ENCODE measurements at places on chromosomes 1 and 21.

DNA sequence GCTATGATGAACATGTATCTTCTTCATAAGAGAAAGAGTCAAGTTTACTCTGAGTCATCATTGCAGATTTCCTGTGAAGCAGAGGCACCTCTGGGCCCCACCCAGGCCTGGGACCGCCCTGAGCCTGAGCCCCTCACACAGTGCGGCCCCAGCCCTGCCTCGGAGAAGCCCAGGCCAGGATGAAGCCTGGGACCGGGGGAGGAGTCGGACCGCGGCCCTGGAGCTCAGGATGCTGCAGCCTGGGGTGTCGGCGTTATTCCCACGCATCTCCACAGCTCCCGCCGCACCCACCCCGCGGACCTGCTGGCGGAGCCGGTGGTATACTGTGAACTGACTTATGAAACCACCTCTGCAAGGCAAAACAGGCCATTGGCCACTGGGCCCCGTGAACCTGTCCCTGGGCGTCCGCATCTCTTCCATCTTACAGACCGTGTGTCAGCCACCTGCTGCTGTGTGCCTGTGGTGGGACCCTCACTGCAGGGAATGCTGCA lies 2.4 kb upstream of the COL6A1 start:
- no peak for DNase-seq

DNA sequence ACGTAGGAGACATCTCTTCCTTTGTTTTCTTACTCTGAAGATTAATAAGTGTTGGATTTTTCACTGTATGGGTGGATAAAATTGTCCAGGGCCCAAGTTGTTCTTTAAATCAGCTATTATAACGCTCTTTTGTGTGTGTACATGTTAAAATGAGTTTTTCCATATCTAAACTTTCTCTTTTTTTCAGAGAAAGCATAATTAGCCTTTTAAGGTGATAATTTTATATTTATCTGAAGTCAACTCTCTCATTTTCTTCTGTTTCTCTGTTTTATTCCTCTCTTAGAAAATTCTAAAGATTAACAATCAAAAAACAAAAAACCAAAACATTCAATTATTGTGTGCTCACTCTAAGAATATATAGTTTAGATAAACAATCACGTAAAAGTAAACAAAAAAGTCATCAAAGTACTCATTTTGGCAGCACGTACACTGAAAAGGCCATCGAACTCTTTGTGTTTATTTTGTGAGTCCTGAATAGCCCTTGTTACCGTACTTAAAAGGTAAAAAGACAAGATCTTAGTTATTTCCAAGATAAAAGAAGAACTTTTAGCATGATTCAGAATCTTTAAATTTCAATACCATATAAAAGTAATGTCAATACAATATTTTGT lies 7.2 kb upstream of the CDC73 start:
- DNase-seq = no peak

DNA sequence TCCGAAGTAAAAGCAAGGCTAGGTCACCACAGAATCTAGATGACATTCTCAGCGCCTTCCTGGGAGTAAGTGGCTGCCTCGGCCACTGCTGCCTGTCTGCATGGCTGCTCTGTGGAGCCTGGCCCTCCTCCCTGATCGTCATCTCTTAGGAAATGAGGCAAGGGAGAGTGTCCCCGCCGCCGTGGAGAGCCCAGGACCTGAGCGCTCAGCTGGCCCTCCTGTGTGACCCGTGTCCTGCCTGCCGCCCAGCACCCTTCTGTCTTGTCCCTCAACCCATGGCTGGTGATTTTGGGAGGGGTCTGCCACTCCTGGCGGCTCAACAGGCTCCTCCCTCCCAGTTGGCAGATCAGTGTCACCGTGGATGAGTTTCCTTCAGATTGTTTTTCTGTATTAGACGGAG lies 156.4 kb upstream of the COL6A1 start:
- DNase-seq = no peak

DNA sequence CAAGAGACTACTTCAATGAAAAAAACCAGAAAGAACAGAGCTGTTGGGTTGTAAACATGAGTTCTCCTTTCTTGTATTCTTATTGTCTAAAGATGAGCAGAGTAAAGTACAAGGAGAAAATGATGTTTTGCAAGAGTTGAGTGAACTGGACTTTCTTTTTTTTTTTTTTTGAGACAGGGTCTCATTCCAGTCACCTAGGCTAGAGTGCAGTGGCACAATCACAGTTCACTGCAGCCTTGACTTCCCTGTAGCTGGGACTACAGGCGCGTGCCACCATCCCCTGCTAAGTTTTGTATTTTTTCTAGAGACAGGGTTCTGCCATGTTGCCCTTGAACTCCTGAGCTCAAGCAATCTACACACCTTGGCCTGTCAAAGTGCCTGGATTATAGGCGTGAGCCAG lies 7.1 kb upstream of the IVNS1ABP start:
- DNase-seq = no peak

GRCh38 chr21:14585122-14585521 lies 39.0 kb upstream of the SAMSN1 start:
- no peak for DNase-seq

DNA sequence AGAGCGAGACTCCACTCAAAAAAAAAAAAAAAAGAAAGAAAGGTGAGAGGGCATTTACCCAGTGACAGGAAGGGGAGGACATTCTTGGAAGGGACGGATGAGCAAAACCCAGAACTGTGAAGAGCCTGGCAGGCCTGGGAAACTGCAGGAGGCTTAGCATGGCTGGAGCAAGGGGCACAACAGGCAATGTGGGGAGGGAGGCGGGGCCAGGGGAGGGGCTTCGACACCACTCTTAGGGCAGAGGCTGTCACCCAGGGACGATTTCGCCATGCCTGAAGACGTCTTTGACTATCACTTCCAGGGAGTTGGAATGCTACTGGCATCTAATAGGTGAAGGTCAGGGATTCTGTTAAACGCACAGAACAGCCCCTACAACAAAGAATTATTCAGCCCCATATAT lies 184.0 kb downstream of the HUNK start:
- no peak for DNase-seq

DNA sequence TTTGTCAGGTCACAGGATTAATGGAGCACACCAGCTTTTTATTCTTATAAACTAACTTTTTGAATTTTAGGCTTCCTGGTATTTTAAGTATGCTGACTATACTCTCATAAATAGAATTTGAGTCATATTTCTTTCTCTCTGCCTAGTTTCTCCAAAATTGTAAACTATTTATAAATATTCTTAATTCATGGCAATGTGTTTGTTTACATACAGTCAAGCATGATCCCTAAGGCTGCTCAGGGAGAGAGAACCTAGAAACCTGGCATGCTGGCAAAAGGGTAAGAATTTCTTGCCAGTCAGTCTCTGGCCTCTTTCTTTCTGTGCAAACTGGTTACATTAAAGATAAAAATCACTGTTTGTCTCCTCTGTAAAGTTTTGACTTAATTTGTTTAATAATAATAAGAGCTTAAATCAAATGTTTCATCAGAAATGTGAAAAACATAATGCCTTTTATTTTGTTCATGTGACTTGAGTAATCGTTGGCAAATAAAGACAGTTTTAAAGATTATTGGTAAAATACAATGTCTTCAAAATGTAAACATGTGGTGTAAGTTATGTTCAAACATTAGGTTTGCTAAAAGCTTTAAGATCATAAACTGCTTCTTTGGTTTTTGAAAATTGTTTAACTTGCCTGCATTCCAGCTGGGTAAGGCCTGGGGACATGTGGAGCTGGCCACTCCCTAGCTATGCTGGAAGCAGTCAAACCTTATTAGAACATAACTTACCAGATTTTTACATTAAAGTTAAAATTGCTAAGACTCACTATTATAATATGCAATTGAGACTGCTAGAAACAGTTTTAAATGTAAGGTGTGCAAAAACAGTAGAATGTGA lies 1401.7 kb downstream of the NCAM2 start:
- DNase-seq = no peak

- no peak for DNase-seq
Observed at GRCh38 chr1:113439277-113439670, 49.0 kb downstream of the MAGI3 start.

- DNase-seq = no peak
Observed at GRCh38 chr1:81551946-81552345, 248.8 kb upstream of the ADGRL2 start.

DNA sequence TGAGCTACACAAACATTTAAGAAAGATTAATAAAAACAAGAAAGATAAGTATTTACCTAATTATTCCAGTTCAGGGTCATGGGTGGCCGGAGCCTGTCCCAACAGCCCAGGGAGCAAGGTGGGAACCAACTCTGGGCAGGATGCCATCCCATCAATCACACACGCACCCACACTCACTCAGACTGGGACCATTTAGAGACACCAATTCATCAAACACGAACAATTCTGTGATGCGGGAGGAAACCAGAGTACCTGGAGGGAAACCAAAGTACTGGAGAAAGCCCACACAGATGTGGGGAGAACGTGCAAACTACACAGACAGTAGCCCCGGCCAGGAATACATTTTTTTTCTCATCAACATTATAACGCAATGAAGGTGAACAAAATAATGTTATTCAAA lies 16.2 kb downstream of the WASF2 start:
- no peak for DNase-seq

DNA sequence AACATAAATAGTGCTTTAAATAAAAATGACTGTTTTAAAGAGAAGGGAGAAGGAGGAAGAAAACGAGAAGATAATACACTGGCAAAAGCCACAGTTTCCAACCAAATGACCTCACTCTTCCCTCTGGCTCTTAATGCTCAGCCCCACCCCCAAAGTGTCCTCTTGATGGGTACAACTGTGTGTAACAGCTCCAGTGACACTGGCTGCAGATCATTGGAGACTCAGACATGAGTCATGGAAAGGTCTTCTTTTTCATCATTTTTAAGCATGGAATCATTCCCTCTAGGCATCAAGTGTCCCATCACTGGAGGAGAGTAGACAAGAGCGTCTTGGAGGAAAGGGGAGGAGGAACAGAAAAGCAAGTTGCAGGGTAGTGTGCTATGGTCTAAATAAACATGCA lies 333.0 kb downstream of the PAPPA2 start:
- DNase-seq = no peak

DNA sequence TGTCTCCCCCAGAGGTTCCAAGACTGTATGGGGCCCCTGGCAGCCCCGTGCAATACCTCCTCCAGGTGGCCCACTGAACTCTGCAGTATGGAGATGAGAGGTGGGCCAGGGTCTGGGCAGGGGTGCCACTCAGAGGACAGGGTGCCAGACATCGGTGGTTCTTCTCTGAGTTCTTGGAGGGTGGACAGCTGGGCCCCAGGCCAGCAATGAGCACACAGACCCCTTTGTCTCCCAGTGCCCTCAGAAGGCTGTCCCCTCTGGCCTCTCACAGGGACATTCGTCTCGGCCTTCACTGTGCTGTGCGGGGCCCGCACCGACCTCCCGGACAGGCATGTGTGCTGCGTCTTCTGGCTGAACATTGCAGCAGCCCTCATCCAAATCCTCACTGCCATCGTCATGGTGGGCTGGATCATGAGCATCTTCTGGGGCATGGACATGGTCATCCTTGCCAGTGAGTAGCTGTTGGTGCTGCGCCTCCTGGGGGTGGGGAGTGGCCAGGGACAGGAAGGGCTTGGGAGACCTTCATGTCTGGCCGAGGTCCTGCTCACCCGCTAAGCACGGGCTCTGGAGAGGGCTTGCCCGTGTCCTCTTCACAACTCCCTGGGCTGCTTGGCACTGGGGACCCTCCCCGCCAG lies 48.1 kb downstream of the STUM start:
- DNase-seq = no peak

DNA sequence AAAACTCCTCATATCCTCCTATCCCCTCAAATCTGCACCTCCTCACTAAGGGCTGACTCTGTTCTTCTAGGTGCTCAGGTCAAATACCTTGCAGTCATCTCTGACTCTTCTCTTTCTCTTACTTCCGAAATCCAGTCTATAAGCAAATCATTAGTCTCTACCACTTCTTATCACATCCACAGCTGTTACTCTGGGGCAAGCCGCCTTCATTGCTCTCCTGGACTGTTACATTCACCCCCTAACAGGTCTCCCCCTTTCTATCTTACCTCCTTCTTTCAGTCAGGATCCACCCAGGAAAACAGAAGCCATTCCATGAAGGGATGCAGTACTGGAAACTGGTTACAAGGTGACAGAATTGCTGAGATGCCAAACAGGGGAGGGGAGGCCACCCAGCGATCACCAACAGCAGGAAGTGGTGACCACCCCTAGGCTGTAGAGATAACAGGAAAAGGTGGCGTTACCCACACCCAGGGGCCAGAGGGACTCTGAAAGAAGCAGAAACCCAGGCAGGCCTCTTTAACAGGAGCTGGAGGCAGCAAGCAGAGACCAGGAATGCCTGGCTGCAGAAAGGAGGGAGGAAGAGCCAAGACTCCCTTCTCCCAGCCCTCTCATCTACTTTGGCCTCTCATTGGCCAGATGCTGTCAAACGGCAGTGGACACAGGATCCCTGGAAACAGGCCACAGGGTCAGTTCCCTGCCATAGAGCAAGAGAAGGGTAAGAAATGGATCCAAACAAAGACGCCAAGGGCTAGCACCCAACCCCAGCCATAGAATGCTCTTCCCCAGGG lies 55.5 kb upstream of the FOXO6 start:
- no peak for DNase-seq

- DNase-seq = no peak
Observed at GRCh38 chr1:239382666-239383065, 3.7 kb upstream of the CHRM3 start.

- DNase-seq = no peak
Observed at GRCh38 chr1:2347409-2347785, 44.0 kb downstream of the MORN1 start.

DNA sequence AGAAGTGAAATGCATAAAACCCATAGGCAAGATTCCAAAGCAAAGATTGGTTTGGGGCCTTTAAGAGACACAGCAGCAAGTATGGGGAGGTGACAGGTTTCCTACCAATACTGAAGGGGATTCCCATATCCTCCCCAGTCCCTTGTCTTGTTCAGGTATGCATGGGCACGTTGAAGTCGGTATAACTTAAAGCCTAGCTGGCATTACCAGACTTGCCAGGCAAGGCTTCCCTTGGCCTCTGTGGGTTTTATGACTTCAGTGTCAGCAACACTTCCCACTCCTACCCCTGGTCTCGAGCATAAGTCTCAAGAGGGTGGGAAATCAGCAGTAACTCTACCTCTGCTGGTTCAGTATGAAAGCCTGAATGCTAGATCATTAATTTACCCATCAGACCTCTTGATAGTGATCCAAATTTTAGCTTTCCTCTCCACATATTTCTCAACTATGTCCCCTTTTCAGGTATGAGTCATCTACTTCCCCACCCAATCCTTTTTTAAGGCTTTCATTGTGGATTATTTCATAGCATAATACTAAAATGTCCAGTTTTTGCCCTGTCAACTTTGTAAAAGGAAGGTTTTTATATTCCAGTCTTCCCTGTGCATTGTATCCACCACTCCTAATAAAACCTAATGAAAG lies 6.8 kb downstream of the CYP4X1 start:
- DNase-seq = no peak

GRCh38 chr1:109314795-109315194 lies 8.0 kb upstream of the MYBPHL start:
- no peak for DNase-seq

Data from stimulated activated CD4-positive, alpha-beta T cell treated with anti-CD3 and anti-CD28 coated beads, TNF-alpha, amount 100 ng/mL, for 1 hour (primary cell).